Activated CD8-positive, alpha-beta memory T cell treated with anti-CD3 and anti-CD28 coated beads for 1 hour (primary cell): ENCODE measurements at places on chromosomes 2 and 18.

DNA sequence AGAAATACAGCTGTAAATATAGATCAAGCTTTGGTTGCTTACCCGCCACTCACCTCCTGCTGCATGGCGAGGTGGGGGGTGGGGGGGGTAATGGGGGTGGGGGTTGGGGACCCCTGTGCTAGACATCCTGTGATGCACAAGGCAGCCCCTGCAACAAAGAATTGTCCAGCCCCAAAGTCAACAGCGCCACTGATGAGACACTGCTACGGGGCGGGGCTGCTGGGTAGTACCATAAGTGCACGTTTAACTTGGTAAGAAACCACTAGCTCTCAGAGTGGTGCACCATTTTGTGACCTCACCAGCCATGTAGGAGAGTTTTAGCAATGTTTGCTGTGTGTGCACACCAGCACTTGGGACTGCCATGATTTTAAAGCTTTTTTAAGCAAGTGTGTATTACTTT, 40.3 kb downstream of the SNORC start:
- DNase-seq, result no peak

DNA sequence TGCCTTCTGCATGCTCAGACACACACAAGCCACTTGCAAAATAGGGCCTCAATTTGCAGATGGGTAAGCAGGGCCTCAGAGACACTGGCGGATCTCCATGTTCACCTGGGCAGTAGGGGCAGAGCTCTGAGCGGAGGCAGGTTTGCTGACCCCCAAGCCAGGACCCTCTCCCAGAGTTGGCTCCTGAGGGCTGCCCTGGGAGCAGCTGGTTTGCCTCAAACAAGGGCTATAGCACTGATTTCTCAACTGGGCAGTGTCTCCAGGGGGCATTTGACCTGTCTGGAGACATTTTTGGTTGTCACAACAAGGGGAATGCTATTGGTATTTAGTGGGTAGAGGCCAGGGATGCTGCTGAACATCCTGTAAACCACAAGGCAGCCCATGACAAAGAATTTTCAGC, 11.6 kb downstream of the GLI2 start:
- DNase-seq, result no peak

- DNase-seq, result no peak
These were observed 6.4 kb downstream of the TGFBRAP1 start for GRCh38 chr2:105323111-105323510.

DNA sequence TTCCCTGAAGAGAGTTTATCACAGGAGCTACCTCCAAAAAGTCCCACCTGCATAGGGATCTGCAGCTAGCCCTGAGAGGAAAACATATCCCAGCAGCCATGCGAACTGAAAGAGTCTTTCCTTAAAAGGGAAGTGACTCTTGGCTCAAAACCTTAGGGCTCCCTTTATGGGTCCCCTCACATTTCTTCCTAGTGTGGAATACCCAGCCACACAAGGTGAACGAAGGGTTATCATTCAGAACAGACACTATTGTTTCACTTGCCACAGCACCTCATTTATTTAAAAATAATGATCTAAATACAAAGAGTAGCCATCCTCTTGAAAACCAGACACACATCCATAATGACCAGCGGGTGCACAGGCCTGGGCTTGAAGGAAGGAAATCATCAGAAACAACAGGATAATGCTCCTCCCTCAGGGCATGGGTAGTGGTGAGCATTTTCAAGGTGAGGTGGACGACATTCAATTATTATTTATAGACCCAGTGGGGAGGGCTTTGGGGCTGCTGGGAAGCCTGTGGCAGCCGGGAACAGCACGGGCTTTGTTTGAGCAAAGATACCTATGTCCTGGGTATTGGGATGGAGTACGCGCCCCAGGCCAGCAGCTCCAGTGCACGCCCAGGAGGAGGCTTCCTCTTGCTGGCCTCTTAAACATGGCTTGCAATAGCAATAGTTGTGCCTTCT, 119.0 kb upstream of the ITGA6 start:
- no peak for DNase-seq

DNA sequence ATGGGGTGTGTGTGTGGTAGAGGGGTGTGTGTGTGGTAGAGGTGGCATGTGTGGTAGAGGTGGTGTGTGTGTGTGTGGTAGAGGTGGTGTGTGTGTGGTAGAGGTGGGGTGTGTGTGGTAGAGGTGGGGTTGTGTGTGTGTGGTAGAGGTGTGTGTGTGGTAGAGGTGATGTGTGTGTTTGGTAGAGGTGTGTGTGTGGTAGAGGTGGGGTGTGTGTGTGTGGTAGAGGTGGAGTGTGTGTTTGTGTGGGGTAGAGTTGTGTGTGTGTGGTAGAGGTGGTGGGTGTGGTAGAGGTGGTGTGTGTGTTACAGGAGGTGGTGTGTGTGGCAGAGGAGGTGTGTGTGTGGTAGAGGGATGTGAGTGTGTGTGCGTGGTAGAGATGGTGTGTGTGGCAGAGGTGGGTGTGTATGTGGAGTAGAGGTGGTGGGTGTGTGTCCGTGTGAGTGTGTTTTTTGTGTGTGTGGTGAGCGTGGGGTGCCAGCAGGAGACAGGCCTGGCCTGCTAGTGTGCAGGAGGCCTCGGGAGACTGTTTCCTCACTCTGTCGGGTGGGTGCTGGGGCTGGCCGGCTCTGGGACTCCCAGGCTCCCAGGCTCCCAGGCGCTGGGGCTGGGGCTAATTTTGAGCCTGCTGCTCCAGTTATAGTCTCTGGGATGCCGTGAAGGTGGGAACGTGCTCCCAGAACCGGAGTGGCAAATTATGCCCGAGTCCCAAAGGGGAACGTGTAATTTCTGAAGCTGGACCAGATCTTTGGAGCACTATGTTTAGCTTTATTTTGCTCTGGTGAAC, 165.2 kb downstream of the DYSF start:
- DNase-seq, result no peak

DNA sequence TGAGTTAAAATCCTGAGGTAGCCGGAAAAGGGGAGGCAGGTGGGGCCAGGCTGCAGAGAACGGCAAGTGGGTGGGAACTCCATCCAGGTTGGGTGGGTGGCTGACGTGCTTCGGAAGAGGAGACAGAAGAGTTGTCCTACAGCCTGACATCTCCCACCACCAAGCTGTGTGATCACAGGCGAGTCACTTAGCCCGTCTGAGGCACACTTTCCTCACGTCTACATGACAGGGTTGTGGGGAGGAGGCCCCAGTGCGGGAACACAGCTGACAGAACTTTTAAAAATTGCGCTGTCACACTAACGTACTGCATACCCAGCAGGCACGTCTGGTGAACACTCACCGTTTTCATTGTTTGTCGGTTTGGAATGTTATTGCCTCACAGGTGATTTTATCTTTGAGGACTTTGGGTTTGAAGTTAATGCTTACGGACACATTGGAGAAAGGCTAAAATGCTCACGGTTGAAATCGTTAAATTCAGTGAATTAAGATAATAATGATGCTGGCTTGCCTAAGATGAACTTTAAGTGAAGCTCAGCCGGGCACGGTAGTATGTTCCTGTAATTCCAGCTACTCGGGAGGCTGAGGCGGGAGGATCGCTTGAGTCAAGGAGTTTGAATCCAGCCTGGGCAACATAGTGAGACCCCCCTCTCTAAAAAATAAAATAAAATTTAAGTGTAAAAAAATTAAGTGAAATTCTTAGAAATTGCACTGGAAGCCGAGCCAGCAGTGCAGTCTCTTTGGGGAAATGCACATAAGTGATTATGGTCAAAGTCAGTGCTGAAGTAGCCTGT, 8.9 kb downstream of the EMILIN2 start:
- no peak for DNase-seq

- no peak for DNase-seq
These were observed 71.3 kb upstream of the NRXN1 start for GRCh38 chr2:51103205-51103604.

- DNase-seq, result no peak
These were observed 89.0 kb downstream of the NBAS start for GRCh38 chr2:15472133-15472532.

GRCh38 chr18:36814994-36815393, 13.8 kb downstream of the TPGS2 start:
- DNase-seq, result no peak

GRCh38 chr2:17093712-17094111, 424.5 kb downstream of the RAD51AP2 start:
- DNase-seq, result no peak
